NCI-H1048 (cell line): ENCODE measurements at places on chromosomes 16 and 17.

DNA sequence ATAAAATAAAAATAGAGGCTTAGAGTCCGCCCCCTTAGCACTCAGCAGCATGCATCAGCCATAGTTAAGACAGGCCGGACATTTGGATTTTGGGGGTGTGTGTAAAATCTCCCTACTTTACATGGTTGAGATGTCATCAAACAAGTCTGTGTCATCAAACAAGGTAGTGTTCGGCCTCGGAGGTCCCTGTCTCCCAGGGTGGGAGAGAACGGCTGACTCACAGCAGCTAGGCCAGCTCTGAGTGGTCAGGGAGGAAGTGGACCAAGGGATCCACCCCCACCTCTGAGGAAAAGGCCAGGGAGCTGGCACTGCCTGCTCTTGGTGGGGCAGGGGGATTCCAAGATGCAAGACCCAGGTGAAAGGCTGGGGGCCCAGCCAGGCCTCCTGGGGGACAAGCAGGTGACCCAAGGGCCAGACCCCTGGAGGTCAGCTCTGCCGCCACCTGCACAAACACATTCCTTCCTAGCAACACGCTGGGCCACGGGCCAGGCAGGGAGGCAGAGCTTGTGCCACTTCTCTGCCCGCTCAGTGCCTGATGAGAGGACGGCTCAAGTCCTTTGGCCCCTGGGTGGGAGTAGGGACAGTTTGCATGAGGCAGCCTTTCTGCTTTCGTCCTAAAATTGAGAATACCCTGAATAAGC, 28.5 kb downstream of the KIFC3 start:
- DNase-seq = no peak

GRCh38 chr17:48375356-48375755, 54.7 kb downstream of the SKAP1 start:
- DNase-seq = no peak

DNA sequence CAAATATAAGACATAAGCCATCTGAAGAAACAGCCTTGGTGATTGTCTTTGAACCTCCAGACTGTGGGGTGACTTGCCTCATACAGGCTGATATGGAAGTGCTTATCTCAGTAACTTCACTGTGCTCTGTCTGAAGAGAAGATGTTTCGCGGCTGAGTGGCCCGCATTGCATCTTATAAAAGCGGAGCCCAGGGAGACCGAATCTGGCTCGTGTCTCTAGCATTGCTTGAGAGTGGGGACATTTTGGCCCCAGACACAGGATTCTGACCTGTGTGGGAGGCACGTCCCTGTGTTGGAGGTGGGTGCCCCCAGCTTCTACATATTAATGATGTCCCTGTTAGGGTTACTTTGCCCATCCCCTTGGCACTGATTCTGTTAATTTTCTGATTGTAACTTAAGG, 66.4 kb downstream of the METRNL start:
- no peak for DNase-seq

DNA sequence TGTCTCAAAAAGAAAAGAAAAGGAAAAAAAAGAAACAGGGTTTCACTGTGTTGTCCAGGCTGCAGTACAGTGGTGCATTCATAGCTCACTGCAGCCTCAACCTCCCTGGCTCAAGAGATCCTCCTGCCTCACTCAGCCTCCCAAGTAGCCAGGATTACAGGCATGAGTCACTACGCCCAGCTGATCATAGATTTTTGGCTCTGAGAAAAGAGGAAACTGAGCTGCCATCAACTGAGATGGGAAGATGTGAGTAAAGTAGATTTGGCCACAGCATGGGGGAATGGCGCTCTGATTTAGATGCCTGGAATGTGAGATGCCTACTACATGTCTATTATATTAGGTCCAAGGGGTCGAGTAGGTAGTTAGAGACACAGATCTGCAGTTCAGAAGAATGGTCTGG, 5.9 kb upstream of the NAGS start:
- DNase-seq = no peak

DNA sequence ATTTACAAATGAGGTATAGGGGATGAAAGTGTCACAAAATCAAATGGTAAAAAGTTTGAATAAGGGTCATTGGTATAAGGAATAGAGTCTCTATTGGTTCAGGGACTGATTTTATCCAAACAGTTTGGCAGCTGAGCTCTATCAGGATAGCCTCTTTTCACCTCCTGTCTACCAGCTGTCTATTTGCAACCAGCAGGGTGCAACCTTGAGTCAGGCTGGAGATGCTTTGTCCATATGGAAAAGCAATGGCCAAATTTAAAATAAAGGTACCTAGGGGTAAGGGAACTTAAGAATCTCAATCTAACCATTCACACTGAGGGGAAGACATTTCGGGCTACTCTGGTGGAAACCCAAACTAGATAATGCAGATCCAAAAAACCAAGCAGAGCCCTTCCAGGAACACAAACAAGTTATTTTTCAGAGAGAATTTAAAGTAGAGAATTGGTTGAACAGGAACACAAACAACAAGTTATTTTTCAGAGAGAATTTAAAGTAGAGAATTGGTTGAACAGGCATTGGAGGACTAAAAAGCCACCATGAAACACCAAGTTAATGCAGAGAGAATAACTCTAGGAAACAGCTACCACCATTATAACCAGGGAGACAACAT, 12.6 kb upstream of the CA10 start:
- DNase-seq = no peak
